Activated T-helper 17 cell treated with anti-CD3 and anti-CD28 coated beads, Interleukin-2, amount 50 U/mL, for 72 hours (primary cell): ENCODE measurements at places on chromosomes 3 and 15. TPM values are rescaled to one million over a fixed set of nuclear protein-coding genes. Genes with fewer than 3 reads are reported as not detected.

The COLQ gene
- 2.7 TPM for total RNA-seq

The CYP11A1 gene
- total RNA-seq, result not detected

The TLNRD1 gene
- 39.3 TPM for total RNA-seq

The CFAP92 gene
- 0.50 TPM for total RNA-seq

The ROBO1 gene
- not detected for total RNA-seq

The CAMK2N2 gene
- 1.2 TPM for total RNA-seq

The ATG7 gene
- total RNA-seq, result 34.6 TPM

The STRC gene
- total RNA-seq, result 1.1 TPM

DNA sequence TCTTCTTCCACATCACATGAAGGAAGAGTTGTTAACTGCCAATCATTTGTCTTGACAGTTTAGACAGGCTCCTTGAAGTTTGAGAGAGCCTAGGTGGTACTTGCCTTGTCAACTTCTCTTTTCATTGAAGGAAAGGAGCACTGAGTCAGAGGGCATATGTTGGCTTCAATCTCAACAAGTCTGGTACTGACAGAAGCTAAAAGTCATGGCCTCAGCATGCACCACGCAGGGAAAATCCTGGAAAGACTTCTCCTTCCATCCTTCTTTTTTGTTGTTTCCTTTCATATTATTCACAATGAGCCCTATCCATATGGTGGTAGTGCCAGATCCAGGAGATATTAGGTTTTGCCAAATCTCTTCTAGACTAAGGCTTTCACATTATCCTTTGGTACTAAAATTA is 1272.5 kb downstream of the ROBO1 start:
- ATAC-seq, result no peak

DNA sequence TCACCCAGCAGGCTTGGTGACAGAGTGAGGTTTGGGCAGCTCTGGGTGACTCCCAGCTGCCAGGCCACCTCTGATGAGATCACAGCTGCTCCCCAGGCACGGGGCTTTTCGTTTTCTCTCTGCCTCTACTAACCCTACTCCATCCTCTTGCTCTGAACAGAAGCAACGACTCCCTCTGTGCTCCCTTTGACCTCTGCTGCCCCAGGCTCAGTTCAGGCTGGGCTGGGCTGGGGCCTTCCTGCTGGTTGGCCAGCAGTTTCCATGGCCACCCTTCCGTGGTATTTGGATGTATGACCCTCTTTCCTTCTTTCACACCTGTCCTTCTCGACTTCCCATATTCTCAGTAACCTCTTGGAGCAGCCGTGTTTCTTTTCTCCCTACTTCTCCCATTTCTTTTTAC is 8.6 kb downstream of the RGMA start:
- no peak for ATAC-seq

DNA sequence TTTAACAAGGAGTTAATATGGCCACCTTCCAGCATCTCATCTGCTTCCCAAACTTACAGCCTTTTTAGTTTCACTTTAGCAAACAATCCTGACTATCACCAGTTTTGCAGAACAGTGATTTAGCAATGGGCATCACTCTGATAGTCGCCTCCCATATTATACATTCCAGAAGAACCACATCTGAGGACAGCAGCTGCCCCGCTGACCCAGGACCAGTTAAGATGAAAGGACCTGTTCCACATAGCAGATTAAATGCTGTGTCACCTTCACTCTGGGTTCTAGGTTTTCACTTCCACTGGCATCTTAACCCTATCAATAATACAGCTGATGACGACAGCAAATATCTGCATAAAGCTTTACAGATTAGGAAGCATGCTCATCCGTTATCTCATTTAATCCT is 99.8 kb downstream of the TRIM69 start:
- ATAC-seq, result no peak

GRCh38 chr15:48413304-48413703 is 82.1 kb downstream of the DUT start:
- ATAC-seq, result no peak

GRCh38 chr3:156750191-156750873 is 75.8 kb upstream of the LEKR1 start:
- no peak for ATAC-seq

- ATAC-seq, result no peak
Measured at GRCh38 chr15:57330619-57331340, 45.5 kb upstream of the CGNL1 start.

DNA sequence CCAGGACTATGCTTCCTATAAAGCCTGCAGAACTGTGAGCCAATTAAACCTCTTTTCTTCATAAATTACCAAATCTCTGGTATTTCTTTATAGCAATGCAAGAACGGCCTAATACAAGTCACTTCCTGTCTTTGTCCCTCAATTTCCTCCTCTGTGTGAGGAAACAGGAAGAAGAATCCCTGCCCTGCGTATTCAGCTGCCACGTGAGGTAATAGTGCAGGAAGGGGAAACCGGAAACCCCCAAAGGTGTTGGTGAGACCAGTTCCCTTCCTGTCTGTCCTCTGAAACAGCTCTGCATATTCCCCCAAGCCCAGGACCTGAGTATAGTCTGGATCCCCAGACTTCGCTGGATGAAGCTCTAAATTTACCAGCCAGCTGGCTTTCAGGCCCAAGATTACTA is 18.1 kb upstream of the PTPN23 start:
- no peak for ATAC-seq

- no peak for ATAC-seq
Measured at GRCh38 chr3:37301980-37302708, 127.8 kb upstream of the LRRFIP2 start.

DNA sequence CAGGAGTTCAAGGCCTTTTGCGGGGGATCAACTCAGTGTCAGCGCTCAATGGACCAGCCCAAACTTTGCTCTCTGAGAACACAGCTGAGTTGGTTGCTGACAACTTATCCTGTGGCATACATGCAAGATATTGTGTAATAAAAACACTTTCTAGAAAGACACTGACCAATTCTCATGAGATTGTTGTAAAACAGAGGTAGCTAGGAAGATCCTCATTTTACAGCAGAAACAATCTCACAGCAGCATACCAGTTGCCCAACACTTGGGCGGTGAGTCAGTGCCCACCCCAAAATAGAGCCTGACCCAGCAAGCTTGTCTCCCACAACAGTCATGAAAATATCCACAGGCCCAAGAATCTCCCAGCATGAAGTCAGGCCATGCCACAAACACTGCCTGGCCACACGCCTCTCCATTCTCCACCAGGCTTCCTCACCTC is 18.2 kb downstream of the KLHL6 start:
- ATAC-seq, result no peak

DNA sequence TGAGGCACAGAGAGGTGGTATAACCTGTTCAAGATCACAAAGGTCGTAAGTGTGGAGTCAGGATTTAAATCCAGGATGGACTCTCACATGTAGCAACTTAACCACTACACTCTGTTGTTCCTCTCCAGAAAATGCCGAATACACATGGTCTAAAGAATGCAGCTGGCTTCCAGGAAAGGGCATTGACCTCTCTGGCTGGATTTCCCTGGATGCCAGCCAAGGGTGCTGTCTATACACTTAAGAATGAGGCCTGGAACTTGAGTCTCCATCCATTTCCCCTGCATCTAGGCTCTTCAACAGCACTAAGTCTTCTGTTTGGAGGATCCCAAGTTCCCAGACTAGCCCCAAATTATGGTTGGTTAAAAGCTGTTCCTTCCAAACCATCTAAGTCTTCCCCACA is 60.5 kb downstream of the CERS3 start:
- ATAC-seq, result no peak

GRCh38 chr3:143794793-143795462 is 53.3 kb downstream of the SLC9A9 start:
- no peak for ATAC-seq

DNA sequence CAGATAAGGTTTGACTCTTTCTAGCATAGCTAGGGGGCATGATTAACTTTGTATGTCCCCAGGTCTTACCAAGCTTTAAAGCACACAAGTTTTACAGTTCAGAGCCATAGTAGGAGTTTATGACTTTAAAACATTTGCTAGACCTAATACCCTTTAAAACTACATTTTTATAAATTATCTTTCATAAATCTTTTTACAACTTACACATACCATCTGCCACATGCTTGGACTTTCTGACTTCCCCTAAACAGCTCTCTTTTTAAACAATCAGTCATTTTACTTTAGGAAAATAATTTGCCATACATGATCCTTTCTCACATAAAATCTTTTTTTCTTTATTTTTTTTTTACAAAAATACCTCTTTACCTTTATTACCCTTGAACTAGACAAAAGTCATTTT is 735.3 kb upstream of the CADM2 start:
- ATAC-seq, result no peak

DNA sequence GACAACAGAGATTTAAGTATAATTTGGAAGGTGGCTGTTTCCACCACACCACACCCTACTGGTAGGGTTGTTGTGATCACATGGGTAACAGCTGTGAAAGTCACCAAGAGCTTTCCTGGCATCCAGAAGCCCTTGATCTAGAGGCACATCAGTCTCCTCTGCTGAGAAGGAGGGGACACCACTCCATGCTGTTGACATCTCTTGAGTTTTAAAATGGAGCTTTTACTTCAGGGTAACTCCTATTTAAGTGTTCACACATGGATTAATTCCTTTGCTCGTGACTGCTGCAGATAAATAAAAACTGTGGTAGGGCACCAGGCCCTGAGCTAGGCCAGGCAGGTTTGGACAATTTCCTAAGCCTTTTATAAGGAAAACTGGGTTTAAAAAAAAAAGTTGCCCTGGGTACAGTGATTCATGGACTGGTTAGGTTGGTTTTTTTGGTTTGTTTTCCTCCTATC is 7.5 kb downstream of the EXOSC7 start:
- ATAC-seq, result no peak

DNA sequence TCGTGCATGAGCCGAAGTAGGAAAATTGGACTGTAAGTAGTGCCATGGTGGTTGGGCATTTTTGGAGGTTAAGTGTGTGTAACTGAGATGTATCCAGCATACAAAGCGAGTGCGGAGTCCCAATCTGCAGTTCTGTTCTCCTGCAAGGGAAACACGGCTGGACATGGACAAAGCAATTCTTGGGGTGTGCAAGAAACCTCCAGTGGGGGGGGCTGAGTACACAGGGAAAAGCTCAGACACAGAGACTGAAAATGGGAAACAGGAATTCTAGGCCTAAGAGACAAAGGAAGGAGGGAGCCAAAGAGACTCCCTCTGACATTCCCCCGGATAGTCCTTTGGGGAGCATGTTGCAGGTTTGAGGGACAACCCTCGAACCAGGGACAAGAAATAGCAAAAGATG is 83.2 kb upstream of the PLSCR4 start:
- no peak for ATAC-seq

- ATAC-seq, result no peak
Measured at GRCh38 chr15:75008221-75008625, 12.9 kb downstream of the SCAMP5 start.

GRCh38 chr3:71949442-71949841 is 164.5 kb upstream of the PROK2 start:
- ATAC-seq, result no peak

- peak; percentile 48 for ATAC-seq
Measured at GRCh38 chr3:30551266-30551665, 55.1 kb upstream of the TGFBR2 start.

DNA sequence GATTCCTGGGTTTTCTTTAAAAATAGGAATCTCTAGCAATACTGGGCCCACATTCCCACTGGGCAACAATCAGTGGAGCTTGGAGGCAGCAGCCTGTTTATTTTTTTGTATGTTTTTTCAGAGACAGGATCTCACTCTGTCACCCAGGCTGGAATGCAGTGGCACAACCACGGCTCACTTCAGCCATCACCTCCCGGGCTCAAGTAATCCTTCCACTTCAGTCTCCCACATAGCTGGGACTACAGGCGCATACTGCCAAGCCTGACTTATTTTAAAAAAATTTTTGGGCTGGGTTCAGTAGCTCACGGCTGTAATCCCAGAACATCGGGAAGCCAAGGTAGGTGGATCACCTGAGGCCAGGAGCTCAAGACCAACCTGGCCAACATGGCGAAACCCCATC is 29.1 kb upstream of the GNB5 start:
- ATAC-seq, result no peak

- ATAC-seq, result peak; percentile 96
Measured at GRCh38 chr3:126654571-126655383, at the start of gene TXNRD3. TXNRD3 (minus strand) TSS chr3:126655124.

DNA sequence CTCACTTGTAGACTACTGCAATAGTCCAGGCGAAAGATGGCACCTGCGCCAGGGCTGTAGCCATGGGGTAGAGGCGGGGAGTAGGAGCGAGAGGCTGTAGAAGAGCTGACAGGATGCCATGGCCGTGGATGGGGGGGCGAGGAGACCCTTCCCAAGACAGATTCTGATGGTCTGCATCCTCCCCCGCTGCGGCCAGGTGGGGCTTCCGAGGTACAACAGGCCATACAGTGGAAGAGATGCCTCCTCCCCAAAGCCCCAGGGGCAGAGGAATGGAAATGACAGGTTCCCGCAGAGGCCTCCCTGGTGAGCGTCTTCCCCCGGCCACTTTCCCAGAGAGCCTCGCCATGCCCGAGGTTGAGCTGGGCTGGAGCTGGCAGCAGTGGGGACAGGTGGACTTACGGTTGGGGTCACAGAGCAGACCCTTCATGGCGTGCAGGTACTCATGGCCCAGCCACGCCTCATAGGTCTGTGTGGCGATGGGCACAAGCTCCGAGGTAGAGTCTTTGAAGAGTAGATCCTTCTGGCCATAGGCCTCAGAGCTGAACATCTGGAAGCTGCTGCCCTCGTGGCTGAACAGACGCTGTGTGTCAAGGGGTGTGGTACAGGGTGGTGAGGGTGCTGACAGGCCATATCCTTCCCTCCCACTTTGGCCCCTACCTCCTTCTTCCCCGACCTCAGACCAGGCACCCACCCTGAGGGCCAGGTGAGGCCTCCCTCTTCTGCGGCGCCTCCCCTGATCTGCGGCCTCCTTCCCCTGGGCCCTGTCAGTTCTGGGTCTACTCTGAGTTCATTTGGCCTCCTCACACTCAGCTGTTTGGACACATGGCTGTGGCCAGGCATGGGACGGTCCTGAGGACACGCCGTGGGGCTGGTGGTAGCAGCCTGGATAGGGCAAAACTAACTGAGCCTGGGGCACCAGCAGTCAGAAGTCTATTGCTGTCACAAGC is 13.6 kb downstream of the MELTF start:
- no peak for ATAC-seq
